Cardiac muscle cell (in vitro differentiated cells and primary cell): ENCODE measurements at places on chromosomes 5 and 9. TPM values are rescaled to one million over a fixed set of nuclear protein-coding genes. Genes with fewer than 3 reads are reported as not detected.

SVEP1 gene
- 1.9 and 2.3 TPM in 2 replicates for polyA plus RNA-seq

IL13 gene
- not detected in 2 replicates for polyA plus RNA-seq

OSMR gene
- 0.43 and 0.62 TPM in 2 replicates for polyA plus RNA-seq

WNK2 gene
- 34.5 and 88.3 TPM in 2 replicates for polyA plus RNA-seq

PCDHB3 gene
- 0.34 and 1.2 TPM in 2 replicates for polyA plus RNA-seq

PLCXD3 gene
- polyA plus RNA-seq: 7.9 and 26.0 TPM in 2 replicates

TMEM252 gene
- polyA plus RNA-seq: 0.76 TPM in 1 of 2 replicates, not detected in the other

ROPN1L gene
- 1.3 TPM in 1 of 2 replicates, not detected in the other for polyA plus RNA-seq

FAXDC2 gene
- polyA plus RNA-seq: 25.1 and 45.3 TPM in 2 replicates
